ENCODE measurements at places on chromosomes 1 and 21.
A peak's percentile ranks its signal among the peaks of the same experiment; 100 is the strongest.

DNA sequence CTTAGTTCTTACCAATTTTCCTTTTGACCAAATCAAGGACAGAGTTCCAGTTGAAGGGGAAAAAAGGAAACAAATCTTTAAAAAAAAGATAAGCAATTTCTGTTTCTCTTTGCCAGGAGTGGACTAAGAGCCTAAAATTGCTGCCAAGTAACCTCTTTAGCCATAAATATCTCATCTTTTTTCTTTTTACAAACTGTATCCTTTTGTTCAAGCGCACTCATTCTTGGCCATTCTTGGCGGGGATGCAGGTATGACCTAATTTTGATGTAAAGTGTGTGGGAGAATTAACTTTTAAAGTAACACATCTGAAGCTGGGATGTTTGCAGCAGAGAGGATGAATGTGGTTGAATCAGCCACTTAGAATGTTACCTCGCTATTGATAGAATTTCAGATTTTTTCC is 13.4 kb upstream of the KIF1B start:
- no peak for DNase-seq

DNA sequence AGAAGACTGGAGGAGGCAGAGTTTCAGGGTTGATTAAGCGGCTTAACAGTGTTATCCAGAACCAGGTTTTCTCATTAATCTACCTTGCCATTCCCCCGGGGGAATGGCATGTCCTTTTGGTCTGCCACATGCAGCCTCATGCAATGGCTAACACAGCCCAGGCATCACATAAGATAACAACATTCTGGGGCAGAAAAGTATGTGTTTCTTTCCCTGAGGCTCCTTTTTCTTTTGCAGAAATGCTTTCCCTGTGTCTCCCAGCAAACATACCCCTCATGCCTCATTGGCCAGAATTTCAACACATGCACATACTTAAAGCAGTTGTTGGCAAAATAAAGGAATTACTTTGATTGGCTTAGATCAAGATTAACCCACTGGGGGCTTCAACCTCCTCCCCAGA is 98.6 kb downstream of the OMA1 start:
- no peak for DNase-seq

DNA sequence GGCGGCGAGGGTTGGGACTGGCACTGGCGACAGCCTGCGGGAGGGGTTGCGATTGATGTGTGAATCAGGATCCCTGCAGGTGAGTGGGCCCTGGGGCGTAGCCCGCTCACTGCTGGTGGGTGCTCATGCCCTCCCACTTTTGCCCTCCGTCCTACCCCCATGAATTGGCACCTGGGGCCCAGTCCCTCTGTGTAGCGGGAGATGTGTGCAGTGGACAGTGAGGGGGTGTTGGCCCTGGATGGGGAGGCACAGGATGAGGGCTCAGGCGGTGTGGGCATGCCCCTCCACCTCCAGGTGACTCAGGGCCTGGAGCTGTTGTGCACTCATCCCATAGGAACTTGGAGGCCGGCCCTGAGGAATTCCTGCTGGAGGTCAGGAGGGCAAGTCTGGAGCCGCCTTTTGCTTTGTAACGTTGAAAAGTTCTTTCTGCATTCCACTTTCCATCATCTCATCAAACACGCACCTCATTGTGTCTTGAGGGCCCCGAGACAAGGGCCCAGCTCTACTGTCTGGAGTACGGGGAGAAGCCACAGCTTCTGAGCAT is 3.0 kb downstream of the PEAR1 start:
- DNase-seq, result no peak

- DNase-seq, result no peak
These were observed 7.1 kb downstream of the PSRC1 start for GRCh38 chr1:109275706-109276345.

DNA sequence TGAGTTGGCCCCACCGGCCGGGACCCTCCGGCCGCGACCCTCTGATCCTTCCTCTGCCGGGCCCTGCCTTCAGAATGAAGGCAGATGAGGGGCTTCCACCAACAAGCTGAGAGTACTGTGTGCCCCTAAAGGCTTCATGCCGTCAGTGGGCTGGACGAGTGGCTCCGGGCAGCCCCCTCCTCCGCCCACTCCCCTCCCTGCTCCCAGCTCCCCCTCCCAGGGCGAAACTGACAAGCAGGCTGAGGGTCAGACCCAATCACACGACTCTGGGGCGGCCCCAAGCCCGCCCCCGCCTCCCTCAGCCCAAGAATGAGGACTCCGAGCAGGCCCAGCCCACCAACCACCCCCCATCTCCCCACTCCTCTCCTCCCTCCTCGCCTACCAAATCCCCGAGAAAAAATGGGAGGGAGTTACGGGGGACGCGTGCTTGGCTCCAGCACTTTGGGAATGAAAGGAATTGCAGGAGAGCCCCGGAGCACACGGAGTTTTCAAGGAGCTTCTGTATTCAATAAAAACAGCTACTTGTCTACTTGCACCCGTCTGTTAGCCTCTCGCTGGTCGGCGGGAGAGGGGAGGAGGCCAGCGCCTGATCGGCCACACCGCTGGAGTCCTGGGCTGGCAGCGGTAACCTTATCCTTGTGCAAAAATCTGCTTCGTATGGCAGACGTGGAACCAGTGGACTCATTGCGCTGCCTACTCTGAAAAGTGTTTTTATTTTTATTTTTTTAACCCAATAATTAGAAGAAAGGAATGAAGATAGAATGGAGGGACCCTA is at the start of gene COL11A1:
Gene COL11A1 (minus strand): TSS at position 147 of the 775 bp plus-strand sequence. CDS start 344 bp downstream, outside the sequence.
- no peak for DNase-seq

DNA sequence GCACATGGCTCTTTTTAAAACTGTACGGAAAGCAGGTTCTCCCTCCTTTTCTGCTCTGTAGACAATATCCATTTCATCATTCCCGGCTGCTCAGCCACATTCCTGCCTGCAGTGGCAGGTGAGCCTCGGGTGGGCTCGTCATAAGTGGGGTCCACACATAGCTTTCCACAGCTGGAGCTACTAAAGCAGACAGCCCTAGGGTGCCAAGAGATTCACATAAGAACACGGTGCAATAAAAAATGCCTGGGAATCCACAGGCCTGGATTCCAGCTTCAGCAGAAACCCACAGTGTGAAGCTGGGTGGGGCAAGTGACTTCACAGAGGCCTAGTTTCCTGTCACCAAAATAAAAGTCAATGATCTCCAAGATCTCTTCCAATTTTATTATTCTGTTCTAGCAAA is 96.4 kb downstream of the MIS18A start:
- no peak for DNase-seq

DNA sequence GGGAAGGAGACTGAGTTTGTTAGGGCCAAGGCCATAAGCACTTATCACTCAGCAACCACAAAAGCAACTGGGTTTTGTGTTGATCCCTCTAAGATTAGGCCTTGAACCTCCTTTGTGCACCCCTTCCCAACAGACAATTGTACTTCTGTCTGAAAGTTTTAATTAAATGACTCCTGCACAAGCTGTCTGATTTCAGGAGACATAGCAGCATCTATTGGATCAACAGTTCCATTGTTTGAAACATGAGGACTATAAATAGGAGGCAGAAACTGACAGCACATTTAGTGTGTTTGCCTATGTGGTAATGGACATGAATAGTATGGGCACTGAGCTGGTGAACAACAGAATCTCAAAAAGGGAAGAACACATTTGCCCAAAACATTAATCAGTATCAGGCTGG is 167.3 kb upstream of the KCNJ6 start:
- DNase-seq, result no peak

GRCh38 chr1:75338616-75339483 is 204.7 kb downstream of the LHX8 start:
- DNase-seq, result no peak

GRCh38 chr1:15110867-15111230 is 42.7 kb upstream of the TMEM51 start:
- no peak for DNase-seq

DNA sequence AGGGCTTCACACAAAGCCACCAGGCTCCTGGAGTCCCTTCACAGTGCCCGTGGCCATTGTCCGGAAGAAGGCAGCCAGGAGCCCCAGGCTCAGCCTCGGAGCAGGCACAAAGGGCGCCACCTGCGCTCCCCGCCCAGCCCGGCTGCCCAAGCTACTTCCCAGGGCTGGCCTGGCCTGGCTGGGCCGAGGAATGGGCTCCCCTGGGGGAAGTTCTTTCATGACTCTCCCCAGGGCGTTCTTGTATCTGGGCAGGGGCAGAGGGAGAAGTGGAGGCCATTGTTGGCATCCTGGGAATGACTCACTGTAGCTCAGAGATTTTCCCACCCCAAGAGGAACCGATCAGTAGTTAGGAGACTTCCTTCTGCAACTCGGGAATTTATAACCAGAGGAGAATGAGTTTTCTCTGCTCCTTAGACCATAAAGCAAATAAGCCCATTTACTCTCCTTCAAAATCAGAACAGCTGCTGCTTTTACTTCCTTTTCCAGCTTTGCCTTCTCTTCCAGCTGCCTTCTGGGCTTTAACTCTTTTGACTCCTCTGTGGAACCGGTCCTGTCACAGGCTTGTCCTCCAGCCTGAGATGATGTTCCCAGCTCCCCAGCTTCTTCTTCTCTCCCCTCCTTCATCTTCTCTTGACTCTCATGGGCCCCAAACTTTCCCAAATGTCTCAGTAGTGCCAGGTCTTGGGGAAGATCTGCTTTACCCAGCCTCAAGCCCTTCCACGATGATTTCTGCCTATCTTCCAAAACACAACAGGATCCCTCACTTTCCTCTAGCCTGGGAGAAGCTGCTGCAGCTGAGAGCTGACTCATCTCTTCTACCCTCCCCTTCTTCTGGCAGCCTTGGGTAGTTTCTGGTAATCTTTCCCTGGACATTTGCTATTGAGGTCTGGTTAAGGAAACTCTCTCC is 118.7 kb upstream of the CD34 start:
- no peak for DNase-seq

DNA sequence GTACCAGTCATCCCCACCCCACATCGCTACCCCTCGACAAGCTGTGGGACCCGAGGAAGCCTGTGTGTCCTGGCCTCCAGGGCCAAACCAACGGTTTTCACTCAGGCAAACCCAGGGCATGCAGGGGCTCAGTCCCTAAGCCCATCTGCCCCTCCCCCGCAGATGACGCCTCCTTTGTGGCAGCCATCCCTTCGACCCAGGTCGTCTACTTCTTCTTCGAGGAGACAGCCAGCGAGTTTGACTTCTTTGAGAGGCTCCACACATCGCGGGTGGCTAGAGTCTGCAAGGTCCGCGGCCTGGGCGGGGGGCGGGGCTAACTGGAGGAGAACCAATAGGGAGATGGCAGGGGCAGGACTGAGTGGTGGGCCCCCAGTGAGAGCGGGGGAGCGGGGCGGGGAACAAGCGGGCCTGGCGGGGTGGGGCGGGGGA is 7.4 kb downstream of the SEMA4A start:
- DNase-seq, result peak; percentile 57
